ENCODE measurements at places on chromosomes 16 and 17.

GRCh38 chr16:14448879-14449278 lies 181.2 kb downstream of the PARN start:
- no peak for DNase-seq

GRCh38 chr16:27759967-27760788 lies 210.2 kb downstream of the KATNIP start:
- DNase-seq, result no peak

DNA sequence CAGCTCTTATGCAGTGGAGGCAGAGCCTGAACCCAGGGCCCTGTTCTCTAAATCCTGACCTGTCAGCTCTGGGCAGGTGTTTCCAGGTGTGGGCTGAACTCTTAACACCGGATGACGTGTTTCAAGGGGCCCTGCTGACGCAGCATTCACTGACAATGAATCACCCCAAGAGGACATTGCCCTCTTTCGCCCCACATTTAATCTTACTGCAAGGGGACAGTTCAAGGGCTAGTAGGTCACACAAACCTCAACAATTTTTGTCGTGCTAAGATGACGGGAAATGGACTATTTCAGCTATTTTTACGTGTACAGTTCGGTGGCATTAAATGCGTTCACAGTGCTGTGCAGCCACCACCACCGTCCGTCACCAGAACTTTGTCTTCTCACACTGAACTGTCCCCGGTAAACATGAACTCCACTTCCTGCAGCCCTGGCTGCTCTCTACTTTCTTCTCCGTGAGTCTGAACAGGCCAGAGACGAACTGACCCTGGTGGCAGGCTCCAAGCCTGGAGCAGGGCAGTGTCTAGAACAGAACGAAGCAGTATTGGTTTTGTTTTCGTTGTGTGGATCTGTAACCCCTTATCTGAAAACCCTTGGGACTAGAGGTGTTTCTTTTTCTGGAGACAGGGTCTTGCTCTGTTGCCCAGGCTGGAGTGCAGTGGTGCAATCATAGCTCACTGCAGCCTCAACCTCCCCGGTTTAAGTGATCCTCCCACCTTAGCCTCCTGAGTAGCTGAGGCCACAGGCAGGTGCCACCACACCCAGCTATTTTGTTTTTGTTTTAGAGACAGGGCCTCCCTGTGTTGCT lies 88.4 kb upstream of the CIBAR2 start:
- DNase-seq, result no peak

DNA sequence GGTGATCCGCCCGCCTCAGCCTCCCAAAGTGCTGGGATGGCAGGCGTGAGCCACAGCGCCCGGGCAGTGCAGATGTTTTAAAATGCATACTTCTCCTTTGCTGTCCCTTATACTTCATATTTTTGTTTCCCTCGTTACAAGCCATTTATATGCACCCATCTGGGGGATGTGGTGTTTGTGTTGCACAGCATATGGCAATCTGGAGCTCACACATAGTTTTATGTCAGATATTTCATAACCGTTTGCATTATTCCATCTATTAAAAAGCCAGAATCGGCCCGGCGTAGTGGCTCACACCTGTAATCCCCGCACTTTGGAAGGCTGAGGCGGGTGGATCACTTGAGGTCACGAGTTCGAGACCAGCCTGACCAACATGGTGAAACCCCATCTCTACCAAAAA lies 11.8 kb downstream of the FLYWCH1 start:
- DNase-seq, result no peak

DNA sequence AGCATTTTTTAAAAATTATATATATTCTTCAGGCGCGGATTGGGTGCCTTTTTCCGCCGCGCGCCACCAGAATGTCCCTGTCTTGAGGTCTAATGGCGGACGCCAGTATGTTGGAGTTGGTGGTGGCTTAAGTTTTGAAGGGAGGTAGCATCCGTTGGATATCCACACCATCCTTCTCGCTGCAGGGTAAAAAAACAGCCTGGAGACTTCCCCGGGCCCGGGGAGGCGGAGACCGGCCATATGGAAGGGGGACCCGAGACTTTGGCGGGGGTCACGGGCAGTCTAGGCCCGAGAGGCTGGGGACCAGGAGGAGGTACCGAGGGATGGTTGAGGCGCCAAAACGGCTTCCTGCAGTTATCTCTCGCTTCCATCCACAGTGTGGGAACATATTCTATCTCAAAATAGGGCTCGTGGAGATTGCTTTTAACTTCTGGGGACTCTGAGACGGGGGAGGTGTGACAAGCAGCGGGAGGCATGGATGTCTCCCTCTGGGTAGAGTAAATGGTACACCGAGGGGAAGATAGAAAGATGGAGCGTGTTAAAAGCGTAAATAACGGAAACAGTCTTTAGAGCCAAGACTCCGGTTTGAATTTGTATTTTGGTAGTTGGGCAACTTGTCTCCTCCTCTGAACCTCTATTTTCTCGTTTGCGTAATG lies at the start of gene SF3B3:
SF3B3 (plus strand) TSS at position 74 of the 656 bp plus-strand sequence. CDS start 2,841 bp downstream, outside the sequence.
- no peak for DNase-seq

DNA sequence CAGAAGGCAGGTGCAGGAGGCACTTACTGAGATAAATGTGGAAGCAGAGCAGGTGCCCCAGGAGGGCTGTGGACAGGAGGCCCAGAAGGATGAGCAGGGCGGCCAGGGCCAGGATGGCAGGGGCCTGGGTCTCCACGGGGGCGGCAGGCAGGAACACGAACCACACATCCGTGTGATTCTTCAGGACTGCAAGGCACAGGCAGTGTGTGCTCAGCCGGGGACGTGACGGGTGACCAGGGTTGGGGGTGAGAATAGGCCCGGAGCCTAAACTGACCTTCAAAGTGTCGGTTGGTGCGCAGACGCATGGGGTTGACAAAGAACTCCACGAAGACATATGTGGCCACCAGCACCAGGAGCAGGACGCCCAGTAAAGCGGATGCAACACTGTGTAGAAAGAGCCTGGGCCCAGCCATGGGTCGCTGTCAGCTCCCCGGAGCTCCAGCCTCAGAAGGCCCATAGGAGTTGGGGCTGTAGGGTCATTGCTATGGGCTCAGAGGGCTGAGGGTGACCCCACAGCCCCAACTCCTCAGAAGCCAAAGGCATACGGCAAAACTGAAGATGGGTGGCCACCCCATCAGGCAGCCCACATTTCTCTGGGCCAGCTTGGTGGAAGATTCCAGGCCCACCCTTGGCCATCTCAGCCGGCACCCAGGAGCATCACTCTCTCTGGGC lies 5.4 kb upstream of the TPPP3 start:
- DNase-seq, result no peak

Measured in iPS DF 19.7 (cell line).